Skeletal muscle cell (primary cell): ENCODE measurements at places on chromosomes 16 and 17.

DNA sequence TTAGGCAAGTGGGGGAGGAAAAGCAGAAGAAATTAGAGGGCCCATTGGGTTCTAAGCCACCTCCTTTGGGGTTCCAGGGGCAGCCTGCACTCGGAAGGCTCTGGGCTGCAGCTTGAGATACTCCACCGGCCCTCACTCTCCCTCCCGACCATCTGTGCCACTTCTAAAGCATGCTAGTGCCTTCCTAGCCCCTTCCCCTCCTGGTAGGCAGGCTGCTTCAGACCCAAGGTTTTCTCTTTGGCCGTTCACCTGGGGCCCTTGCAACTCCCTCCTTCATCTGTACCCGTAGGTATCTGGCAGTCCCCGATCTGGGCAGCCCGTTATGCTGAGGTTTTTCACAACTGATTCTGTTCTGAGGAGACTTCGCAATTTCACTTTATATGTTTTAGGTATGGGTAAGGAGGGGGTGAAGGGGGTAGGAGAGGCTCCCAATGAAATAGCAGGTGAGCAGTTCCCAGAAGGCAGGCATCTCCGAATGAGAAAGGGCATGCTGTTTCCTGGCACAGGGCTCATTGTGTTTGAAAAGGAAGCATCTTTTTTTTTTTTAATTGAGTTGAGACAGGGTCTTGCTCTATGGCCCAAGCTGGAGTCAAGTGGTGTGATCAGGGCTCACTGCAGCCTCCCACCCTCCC lies 98.7 kb downstream of the RAB11FIP4 start:
- DNase-seq = no peak

DNA sequence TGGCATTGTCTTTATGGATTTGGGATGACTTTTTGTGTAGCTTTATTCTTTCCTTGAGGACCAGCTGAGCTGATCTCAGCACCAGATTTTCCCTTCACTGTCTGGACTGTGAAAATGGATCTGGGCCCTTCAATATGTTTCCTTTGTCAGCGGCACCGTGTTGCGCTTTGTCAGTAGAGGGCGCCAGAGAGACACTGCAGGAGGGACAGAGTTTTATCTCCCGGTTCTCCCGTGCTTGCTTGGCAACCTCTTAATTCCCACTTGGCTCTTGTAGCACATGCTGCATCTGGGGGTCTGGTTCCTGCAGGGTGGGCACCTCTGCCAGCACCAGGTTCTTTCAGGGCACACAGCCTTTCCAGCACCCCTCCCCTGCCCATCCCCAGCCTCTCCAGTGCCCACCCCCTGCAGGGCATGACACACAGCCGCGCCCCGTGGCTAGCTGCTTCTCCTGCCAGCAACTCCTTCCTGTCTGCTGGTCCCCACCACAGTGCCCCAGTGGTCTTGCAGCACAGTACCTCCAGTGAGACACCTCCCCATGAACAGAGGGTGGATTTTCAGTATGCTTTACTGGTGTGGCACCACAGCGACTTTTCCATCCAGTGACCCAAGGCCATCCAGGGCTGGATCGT lies 19.6 kb downstream of the OR1D5 start:
- DNase-seq = no peak

GRCh38 chr16:11168386-11169051 lies 87.5 kb downstream of the SOCS1 start:
- DNase-seq = peak; percentile 7

DNA sequence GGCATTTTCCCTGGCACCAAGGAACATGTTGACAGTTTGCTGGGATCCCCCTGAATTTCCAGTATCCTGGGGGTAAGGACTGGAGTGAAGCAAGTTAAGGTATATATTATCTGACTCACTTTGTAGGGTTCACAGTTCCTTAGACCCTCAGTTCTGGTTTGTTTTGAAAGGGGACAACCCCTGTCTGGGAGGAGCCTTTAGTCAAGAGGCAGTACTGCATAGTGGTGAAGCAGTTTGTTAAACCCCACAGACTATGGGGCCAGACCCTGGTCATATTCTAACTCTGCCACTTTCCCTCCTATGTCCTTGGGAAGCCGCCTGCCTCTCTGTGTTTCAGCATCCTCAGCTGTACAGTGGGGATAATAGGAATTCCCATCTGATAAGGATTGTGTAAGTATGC lies 145.5 kb upstream of the ZFHX3 start:
- DNase-seq = no peak

DNA sequence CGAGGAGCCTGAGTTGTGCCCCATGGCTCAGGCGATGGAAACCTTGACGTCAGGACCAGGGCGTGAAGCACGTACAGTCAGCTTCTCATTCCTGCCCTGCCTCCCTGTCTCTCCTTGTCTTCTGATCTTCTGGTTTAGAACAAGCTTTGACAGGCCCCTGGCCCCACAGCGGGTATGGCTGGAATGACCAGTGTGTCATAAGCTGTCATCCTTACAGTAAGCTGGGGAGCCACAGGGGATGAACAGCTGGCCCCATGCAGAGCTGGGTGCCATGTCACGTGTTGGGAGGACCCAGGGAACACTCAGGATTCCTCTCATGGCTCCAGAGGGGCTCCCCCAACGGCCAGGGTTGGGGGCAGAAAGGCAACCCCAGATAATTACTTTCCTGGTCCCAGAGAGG lies 157.6 kb upstream of the PLCG2 start:
- no peak for DNase-seq

DNA sequence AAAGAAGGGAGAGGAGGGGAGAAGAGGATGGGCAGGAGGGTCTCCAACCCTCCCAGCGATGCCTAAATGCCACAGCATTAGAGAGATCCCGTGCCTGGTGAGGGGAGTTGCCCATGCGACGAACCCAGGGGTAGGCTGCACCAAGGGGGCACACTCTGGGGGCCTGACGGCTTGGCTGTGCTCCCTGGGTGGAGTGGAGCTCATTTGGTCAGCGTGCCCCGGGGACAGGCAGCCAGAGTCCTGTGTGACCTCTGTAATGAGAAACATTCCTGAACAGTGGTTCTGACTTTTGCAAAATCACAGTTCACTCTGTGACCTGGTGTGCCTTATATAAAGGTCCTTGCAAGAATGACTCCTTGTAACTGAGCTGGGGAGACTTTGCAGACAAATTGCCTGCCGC lies 205.0 kb upstream of the N4BP1 start:
- DNase-seq = no peak

DNA sequence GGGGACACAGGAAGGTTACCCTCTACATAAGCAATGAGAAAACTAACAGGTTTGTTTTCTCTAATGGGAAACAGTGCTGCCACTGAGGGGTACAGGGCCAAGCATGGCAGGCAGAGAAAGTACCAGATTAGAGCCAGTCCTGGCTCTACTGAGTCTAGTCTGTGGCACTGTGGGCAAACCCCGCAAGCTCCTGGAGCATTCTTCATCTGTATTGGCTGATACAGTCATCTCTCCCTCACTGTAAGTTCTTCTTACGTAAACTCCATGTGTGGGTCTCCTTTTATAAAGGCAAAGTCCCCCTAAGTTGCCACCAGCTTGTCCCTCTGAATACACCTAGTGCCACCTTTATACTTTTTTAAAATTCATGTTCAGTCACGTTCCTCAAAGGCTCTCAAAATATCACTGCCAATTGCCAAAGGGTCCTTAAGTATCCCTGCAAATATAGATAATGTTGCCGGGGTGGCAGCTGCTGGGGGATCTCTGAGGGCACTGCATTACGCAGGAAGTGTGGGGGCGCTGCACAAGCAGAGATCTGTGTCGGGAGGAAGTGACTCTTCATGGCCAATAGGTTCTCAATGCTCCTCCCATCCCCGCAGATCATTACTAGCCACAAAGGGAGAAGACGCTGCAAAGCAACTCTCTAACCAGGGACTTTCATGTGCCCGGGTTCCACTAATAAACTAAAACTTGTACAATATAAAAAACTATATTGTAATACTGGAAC lies 18.8 kb downstream of the XPO6 start:
- DNase-seq = no peak

DNA sequence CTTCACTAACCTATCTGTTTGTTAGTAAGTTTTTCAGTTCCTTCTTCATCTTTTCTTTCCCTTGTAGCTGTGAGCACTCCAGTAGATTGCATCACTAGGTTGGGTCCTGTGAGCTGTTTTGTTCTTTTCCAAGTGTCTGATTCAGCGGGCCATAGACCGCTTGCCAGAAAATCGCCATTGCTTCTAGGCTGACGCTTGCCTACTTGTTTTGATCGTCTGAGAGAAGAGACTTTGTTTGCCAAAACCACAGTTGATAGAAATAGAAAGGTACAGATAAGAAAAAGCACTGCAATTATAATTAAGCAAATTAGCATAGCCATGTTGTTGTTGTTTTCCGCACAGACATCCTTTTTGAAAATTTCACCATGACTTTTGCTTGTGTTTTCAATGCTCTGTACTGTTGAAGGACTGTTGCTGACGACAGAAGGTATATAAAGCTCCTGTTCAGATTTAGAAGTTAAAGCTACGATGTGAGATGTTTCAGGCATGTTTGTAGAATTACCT lies 3.1 kb downstream of the EVI2A start:
- DNase-seq = peak; percentile 62

- peak; percentile 17 for DNase-seq
Observed at GRCh38 chr16:89201439-89202377, 1.4 kb upstream of the SLC22A31 start.

DNA sequence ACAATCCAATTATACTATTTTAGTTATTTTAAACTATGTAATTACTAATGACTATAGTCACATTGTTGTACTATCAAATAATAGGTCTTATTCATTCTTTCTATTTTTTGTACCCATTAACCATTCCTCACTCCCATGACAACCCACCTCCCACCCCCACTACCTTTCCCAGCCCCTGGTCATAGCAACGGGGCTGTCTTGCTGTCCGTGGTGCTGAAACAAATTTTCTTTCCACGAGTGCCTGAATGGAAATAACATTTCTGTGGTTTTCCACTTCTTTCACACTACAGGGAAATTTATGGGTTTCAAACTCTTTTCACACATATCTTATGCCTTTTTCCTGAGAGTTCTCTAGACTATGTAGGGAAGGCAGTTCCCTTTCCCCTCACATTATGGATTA lies 326.6 kb downstream of the PHKB start:
- DNase-seq = no peak

DNA sequence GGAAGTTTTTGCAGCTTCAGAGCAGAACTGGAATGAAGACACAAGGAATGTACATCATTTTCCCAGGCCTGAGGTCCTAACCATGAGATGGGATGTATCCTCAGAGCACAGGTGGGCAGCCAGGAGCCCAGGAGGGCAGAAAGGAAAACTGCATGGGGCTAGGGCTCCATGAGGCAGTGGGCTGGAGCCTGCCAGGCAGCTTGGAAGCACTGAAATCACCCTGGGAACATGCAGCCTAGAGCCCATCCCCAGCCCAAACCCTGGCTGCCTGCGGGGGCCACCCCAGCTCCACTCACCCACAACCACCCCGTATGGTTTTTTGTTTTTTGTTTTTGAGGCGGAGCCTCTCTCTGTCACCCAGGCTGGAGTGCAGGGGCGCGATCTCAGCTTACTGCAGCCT lies 86.2 kb upstream of the SIAH1 start:
- no peak for DNase-seq

GRCh38 chr16:81616321-81617020 lies 162.6 kb upstream of the PLCG2 start:
- no peak for DNase-seq

DNA sequence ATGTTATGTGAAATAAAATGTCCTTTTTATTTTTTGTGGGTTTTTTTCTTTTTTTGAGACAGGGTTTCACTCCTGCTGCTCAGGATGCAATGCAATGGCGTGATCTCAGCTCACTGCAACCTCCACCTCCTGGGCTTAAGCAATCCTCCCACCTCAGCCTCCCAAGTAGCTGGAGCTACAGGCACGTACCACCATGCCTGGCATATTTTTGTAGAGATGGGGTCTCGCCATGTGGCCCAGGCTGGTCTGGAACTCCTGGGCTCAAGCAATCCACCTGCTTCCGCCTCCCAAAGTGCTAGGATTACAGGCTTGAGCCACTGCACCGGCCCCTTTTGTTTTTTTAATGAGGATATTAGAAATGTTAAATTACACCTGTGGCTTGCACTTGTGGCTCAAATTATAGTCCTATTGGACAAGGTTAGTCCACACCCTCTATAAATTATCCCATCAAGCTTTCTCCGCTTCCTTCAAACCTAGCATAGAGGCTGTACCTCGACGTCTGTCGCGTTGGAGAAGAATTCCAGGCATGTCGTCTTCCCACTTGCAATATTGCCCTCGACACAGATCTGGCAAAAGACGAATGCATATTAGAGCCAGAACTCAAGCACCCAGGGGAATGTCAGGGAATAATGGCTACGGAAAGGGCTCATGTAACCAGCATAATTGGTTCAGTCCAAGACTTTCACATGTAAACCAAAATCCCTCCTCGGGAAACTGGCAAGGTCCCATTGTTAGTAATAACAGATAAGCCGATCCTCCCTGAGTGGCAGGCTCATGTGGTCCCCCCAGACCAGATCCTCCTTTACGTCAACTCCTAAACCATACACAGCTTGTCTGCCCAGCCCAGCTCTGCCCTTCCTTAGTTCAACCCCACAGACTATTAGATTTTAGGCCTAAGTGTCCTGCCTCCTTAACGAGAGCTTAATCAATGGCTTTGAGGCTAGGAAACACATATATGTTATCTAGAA lies 8.2 kb downstream of the TK2 start:
- DNase-seq = no peak

DNA sequence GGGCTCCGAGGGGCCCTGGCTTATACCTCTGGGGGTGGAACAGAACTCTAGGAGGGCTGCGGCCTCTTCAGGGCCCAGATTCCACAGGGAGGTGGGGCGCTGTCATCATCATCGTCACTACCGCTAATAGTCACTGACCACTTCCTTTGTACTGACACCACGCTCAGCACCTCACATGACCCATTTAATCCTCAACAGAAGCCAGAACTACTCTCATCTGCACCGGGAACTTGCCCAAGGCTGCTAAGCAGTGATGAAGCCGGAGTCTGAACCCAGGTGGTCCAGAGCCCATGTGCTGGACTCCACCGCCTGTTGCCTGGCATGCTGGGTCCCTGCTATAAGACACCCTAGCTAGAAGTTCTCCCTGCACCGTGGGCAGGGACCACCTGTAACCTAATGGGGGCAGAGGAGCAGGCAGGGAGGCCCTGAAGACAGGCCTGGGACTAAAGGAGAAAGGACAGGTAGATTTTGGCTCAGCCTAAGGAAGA lies 12.0 kb downstream of the UNC13D start:
- no peak for DNase-seq

- DNase-seq = no peak
Observed at GRCh38 chr16:74232806-74233465, 63.7 kb upstream of the PSMD7 start.
